Airway epithelial cell (primary cell): ENCODE measurements at places on chromosomes 5 and 9. TPM values are rescaled to one million over a fixed set of nuclear protein-coding genes. Genes with fewer than 3 reads are reported as not detected.

LCN6 gene
- not detected in 2 replicates for total RNA-seq

SLCO6A1 gene
- 0.14 TPM in 1 of 2 replicates, not detected in the other for total RNA-seq

THBS4 gene
- total RNA-seq, result 0.19 and 0.42 TPM in 2 replicates

SHB gene
- 20.0 and 30.6 TPM in 2 replicates for total RNA-seq

PCDHB4 gene
- not detected in 2 replicates for total RNA-seq

THG1L gene
- 12.6 and 30.0 TPM in 2 replicates for total RNA-seq

IL13 gene
- total RNA-seq, result not detected in 2 replicates

TRIM36 gene
- 0.23 and 0.42 TPM in 2 replicates for total RNA-seq

CMBL gene
- 0.98 and 3.1 TPM in 2 replicates for total RNA-seq

SLC6A19 gene
- total RNA-seq, result not detected in 2 replicates

PCDHGA10 gene
- 4.7 and 6.2 TPM in 2 replicates for total RNA-seq

CCL28 gene
- 1.2 and 1.6 TPM in 2 replicates for total RNA-seq

TRPM6 gene
- total RNA-seq, result 0.14 and 0.28 TPM in 2 replicates

ABITRAM gene
- total RNA-seq, result 6.0 and 6.3 TPM in 2 replicates

INSL6 gene
- not detected in 2 replicates for total RNA-seq

BAAT gene
- total RNA-seq, result 0.05 and 0.07 TPM in 2 replicates

FGD3 gene
- 1.5 and 2.2 TPM in 2 replicates for total RNA-seq

STPG3 gene
- not detected in 2 replicates for total RNA-seq

ADGRV1 gene
- total RNA-seq, result 0.49 and 0.60 TPM in 2 replicates
